CD4-positive, alpha-beta T cell treated with Interleukin-21 for 1 hour (primary cell): ENCODE measurements at places on chromosomes 3 and 15.

DNA sequence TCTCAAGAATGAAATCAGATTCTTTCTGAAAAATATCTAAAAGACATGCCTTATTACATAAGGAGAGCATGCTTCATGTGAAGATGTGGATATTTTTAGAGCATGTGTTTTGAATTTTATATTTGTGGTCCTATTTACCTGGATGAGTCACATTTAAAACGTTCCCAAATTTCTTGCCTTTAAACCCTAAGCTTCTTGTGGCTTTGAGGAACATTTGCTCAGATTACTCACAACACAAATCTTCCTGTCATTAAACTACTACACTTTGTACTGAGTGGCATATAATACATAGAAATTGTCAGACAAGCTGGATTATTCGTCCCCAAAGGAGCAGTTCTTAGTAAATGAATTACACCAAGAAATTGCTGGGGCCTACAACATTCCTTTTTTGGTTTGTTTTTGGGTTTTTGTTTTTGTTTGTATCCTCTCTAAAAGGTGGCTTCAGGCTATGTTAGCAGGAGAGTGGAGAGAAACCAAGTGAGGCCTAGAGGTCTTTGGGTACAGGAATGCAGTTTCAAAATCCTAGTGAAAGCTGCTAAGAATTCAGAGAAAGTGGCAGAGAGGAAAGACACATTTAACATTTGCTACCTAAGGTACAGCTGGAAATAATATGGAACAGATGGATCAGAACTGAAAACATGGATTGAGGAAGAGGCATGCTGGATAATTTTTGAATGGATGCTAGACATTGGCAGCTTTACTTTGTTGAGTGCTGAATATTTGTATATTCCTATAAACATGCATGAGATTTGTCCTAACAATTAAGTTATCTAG is 128.1 kb downstream of the RPL22L1 start:
- no peak for DNase-seq

- DNase-seq: no peak
Observed at GRCh38 chr3:78757731-78758130, 1010.1 kb downstream of the ROBO1 start.

DNA sequence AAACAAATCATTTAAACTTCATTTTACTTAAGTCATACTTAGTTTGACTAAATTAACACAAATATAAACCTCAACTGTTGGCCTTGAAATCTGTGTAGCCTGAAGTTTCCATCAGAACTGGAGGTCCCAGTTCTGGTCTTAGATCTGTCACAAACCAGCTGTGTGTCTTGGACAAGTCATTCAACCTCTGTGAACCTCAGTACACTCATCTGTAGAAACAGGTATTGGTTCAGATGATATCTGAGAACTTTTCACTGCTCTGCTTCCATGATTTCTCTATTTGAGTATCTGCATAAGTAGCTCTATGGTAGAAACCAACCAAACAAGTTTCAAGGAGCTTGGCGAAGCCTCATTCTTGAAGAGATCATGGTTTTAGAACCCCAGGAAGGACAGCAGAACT is 60.4 kb upstream of the SLC2A2 start:
- no peak for DNase-seq

DNA sequence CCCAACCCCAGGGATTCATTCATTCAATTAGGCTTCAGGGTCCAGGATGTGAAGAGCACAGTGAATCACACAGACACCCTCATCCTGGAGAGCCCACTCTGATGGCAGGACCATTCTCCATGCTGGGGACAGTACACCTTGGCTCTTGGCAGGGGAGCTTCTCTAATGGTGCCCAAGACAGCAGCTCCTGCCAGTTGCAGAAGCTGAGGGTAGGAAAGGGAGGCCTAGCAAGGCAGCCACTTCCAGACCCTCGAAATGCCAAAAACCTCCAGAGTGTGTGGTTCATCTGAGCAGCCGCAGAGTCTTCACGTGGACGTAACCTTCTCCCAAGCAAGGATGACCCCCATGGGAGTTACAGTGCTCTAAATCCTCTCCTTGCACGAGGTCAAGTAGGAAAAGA is 186.2 kb downstream of the XXYLT1 start:
- DNase-seq: no peak
